ENCODE measurements at places on chromosomes 5 and 9.

GRCh38 chr9:18920141-18921084 is 112.6 kb downstream of the SAXO1 start:
- H3K4me3 ChIP-seq = no peak overlapping the region
- H3K4me1 ChIP-seq = no peaks in the 10 kb centered on the region
- no peak overlapping the region for H3K27ac ChIP-seq
- DNase-seq = no peak
- H3K36me3 ChIP-seq = no peaks in the 10 kb centered on the region

DNA sequence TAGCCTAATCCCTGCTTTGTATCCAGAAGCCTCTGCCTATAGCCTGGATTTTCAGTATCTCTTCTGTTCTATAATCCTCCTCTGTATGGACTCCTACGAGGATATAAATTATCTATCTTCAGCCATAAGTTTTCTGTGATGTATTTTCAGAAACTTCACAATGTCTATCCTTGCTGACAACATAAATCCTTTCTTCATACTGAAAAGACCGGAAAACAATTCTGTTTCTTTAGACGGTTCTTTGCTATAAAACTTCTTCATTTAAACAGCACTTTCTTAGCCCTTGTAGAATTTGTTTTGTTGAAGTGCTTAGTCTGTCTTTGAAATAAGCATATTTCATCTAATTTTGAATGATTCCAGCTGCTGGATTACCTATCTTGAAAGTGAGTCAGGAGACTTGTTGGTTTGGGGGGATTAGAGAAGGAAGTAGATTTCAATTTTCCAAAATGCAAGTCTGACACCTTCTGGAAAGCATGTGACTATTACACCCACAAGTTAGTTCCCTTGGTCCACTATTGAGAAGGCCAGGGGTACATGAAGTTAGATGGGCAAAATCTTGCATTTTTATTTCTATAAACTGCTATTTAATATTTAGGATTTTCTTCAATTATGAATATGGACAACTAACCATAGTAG is 96.3 kb upstream of the RANBP3L start:
- H3K36me3 ChIP-seq = no peaks in the 10 kb centered on the region
- H3K27ac ChIP-seq = no peak overlapping the region
- H3K4me1 ChIP-seq = no peaks in the 10 kb centered on the region
- no peak overlapping the region for H3K4me3 ChIP-seq
- H3K27me3 ChIP-seq = no peaks in the 10 kb centered on the region

DNA sequence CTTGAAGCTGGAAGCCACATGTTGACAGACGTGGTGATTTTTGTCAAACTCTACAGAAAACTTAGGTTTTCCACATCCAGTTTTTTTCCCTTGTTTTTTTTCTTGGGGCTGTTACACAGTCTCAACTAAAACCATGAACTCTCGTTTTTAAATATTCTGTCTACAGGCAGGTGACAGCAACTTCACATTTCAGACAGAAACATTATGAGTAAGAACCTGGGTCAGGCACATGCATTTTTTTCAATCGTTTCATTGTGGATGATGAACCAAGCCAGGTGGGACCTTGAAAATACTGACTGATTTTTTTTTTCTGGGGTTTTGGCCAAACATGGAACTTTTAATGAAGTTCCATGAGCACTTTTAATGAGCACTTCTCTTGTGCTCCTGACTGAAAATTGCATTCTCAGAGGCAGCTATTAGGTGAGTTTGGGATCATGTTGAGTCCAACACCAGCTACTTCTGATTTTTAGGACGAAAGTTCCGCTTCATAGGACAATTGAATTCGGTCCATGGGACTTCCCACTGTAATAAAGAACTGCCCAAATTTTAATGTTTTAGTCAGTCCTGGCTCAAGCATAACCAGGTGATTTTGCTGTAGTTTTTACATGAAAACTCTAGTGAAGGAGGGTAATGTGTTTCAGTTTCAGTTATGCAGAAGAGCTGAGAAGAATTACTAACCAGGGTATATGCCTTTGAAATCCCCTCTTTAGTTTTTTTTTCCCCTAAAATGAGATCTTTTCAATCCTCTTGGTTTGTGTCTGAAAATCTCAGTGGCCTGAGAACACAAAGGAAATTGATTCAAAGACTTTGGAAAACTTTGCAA is 93.2 kb upstream of the ADAMTS16 start:
- no peaks in the 10 kb centered on the region for H3K4me1 ChIP-seq
- no peaks in the 10 kb centered on the region for H3K36me3 ChIP-seq
- H3K27ac ChIP-seq = no peak overlapping the region
- H3K27me3 ChIP-seq = peaks cover 9% of the 10 kb centered on the region

- H3K27ac ChIP-seq = no peak overlapping the region
- H3K4me3 ChIP-seq = no peak overlapping the region
- peaks cover 5% of the 10 kb centered on the region for H3K36me3 ChIP-seq
- H3K27me3 ChIP-seq = no peaks in the 10 kb centered on the region
Measured at GRCh38 chr5:125325488-125326149, 579.2 kb upstream of the ZNF608 start.

DNA sequence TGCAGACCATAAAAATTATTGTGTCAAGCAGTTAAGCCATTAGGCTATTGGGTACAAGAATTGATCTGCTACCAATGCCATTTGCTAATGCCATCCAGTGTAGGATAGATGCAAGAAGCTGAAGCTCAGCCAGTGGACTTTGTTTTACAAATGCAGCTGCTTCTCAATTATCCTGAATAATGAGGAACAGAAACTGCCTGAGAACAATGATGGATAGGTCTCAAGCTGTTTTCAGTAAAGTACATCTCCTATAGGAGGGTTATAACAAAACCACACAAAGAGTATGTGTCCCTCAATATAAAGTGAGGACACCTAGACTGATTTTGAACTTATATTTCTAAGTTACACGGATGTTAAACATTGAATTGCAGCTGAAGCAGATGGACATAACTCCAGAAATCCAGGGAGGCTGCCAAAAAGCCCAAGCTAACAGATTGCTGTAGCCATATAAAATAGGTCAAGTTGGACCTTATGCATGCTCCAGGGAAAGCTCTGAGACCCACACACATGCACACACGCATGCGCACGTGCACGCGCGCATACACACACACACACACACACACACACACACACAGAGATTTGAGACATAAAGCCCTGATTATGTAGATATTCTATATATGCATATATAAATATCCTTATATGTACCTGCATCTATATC is 482.7 kb upstream of the CD180 start:
- peaks cover 7% of the 10 kb centered on the region for H3K36me3 ChIP-seq
- DNase-seq = no peak

GRCh38 chr5:14672082-14672481 is 7.6 kb downstream of the OTULIN start:
- no peak for DNase-seq
- peaks cover 35% of the 10 kb centered on the region for H3K4me1 ChIP-seq
- no peak overlapping the region for H3K4me3 ChIP-seq
- no peaks in the 10 kb centered on the region for H3K27me3 ChIP-seq

GRCh38 chr5:171624396-171624795 is 161.2 kb upstream of the SMIM23 start:
- H3K36me3 ChIP-seq = no peaks in the 10 kb centered on the region
- DNase-seq = no peak
- H3K27ac ChIP-seq = no peak overlapping the region
- peaks cover 49% of the 10 kb centered on the region for H3K27me3 ChIP-seq
- no peak overlapping the region for H3K4me3 ChIP-seq

DNA sequence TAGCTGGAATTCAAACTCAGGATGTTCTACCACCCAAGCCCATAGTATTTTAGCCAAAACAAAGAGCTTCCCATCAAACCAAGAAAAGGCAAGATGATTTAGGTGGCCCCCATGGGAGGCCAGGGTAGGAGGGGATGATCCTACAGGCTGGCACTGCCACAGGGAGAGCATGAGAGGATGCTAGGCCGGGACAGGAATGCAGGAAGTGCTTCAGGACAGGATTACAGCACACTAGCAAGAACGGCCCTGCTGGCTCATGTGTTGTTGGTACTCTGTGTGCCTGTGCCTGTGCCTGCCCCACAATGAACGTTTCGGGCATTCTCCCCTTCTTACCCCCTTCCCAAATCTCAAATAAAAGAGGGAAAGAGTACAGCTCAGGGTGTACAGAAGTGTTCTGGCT is 110.7 kb upstream of the TRIM32 start:
- no peaks in the 10 kb centered on the region for H3K36me3 ChIP-seq
- H3K27me3 ChIP-seq = no peaks in the 10 kb centered on the region
- H3K4me3 ChIP-seq = no peak overlapping the region
